ENCODE measurements at places on chromosomes 1 and 21.

GRCh38 chr1:156148216-156148615 is 5.2 kb upstream of the SEMA4A start:
- DNase-seq, result peak; percentile 80

DNA sequence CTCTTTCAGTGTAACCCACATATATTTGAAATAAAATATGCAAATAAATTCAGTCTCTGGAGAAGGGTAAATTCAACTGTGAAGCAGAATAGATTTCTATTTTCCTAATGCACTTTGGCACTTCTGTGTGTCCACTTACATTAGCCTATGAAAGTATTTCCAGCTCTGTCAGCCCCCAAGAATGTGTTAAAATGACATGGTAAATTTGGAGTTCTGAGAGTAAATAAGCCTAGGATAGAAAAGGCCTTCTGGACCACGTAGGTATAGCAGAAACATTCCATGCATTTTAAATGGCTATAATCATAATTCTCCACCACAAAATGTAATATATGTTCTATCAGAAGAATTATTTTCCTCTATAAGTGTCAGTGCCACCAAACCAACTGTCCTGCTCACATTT is 276.2 kb downstream of the NEGR1 start:
- no peak for DNase-seq

- DNase-seq, result no peak
Measured at GRCh38 chr1:50246869-50247268, 138.1 kb downstream of the ELAVL4 start.

GRCh38 chr1:229661022-229661877 is 35.2 kb downstream of the URB2 start:
- peak; percentile 72 for DNase-seq

- no peak for DNase-seq
Measured at GRCh38 chr1:222114536-222115156, 372.8 kb upstream of the DUSP10 start.

DNA sequence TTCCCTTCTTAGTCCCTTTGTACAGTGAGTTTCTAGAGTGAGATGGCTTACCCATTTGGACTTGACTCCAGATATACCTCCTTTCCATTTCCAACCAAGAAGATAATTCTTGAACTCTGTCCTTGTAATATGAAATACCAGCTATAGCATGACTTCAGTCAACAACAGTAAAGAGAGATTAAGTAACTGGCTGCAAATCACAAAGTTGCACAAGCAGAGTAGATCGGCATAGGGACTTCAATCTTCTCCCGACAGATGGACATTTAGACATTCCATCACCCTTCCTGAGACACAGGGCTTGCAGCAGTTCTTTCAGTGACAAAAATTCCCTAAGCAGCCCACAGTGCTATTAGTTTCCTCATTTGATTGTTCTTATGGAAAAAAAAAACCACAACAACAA is 44.6 kb downstream of the JAK1 start:
- no peak for DNase-seq

DNA sequence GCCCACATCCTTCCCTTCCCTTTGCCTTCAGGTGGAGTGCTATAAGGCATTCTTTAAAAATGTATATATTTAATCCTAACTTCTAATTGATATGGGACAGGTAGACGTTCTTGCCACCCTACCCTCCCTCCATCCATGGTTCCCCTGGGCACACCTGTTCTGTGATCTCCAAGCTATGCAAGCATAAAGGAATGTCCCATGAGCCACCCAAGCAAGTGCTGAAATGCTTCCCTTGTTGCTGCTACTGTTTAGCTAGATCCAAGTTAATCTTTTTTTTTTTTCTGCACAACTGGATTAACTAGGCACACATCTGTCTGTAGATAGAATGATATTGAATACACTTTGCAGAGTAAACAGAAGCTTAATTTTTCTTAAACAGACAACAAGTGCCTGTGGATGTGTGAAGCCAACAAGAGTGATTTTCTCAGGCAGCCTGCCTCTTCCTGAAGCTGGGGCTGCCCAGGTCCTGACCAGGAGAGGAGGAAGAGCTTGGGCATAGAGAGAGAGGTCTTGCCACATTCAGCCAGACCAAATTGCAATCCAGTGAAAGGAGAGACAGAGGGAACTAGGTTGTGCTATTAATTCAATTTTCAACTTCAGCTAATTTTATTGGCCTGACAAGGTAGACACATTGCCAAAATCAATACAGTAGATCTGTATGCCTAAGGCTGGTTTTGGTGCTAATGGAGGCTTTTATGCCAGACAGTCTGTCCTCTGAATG is 28.2 kb upstream of the ATP1B1 start:
- no peak for DNase-seq

- peak; percentile 46 for DNase-seq
Measured at GRCh38 chr1:156813750-156814570, 2.7 kb downstream of the SH2D2A start.

- DNase-seq, result no peak
Measured at GRCh38 chr21:38032082-38032801, 116.0 kb upstream of the KCNJ6 start.

DNA sequence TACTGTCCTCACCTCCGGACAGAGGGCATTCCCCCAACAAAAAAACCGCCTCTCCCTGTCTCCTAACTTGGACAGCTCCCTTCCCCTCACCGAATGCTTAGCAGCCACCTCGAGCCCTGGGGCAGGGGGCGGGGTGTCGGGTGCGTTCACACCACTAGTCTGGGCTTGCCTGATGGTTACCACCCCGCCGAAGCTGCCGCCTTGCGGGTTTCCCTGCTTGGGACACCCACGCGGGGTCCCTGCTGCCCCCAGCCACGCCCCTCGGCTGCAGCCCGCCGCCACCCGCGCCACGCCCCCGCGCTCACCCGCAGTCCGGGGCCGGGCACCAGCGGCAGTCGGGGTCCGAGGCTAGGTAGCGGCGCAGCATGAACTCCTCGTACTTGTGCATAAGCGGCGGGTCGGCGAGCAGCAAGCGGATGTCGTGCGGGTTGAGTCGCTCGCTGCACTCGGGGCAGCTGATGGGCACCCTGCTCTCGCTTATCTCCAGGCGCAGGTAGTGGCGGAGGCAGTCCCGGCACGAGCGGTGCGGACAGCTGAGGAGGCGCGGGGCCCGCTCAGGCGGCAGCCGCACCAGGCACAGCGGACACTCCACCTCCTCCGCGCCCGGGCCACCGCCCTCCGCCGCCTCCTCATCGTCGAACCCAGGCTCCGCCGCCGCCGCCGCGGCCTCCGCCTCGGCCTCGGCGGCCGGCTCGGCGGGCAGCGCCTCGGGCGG is 706 bp downstream of the RNF19B start:
- peak; percentile 64 for DNase-seq

- DNase-seq, result peak; percentile 86
Measured at GRCh38 chr21:33383056-33383888, 19.9 kb upstream of the IFNGR2 start.

GRCh38 chr1:38789498-38790169 is 69.9 kb downstream of the RRAGC start:
- no peak for DNase-seq

GRCh38 chr1:113934006-113934405 is 4.9 kb downstream of the HIPK1 start:
- no peak for DNase-seq

DNA sequence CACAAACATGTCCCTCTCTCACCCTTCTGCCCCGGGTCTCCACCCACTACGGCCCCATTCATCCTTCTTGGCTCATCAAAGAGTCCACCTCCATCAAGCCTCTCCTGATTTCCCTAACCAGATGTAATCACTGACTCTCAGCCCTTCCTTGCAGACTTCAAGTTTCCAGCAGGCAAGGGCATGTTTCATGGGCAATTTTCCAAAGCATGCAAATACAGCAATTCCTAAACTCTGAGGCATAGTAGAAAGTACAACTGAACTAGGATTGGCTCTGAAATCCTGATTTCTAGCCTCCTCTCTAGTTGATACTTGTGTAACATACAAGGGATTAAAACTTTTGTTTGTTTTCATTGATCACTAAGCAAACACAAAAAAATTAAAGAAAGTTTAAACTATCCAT is 109.1 kb upstream of the GADD45A start:
- no peak for DNase-seq

DNA sequence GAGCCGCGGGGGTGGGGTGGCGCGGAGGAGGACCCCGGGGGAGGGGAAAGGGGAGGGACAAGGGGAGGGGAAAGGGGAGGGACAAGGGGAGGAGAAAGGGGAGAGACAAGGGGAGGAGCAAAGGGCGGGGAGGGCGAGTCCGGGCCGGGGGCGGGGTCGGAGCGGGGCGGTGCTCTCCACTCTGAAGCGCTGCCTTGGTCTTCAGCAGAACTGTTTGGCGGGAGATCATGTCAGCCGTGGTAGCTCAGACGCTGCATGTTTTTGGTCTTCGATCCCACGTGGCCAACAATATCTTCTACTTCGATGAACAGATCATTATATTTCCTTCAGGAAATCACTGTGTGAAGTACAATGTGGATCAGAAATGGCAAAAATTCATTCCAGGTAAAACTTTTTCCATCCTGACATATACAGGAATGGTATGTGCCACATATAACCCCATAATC is 420 bp downstream of the CFAP57 start:
- no peak for DNase-seq

- no peak for DNase-seq
Measured at GRCh38 chr1:212430955-212431394, 1.7 kb upstream of the NENF start.

GRCh38 chr1:39094685-39095084 is 68.5 kb downstream of the NDUFS5 start:
- DNase-seq, result no peak

DNA sequence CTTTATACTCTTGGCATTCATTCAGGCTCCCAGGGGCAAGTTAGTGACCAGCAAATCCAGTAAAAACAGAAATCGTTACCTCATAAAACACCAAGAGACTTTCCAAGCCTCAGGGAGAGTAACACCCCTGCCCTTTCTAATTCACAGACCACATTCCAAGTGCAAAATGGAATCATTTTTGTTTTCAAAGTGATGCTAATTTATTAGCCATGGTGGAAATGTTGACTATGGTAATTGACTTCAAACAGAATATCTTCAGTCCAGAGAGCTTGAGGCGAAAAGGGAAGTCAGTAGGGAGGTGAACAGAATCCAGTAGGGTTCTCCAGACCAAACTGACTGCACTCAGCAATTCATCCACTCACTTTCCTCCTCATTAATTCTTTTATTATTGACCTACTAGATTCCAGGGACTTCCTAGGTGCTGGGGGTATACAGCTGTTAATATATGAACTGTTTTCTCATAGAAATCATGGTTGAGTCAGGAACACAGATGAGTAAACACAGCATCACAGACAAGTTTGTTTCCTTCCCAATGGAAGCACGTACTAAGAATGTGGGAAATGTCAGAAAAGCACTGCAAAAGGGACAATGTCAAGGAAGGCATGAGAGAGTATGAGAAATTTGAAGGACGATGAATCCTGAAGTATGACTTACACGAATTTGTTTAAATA is 388.5 kb upstream of the C1orf87 start:
- no peak for DNase-seq

- no peak for DNase-seq
Measured at GRCh38 chr1:10604966-10605365, 130.2 kb downstream of the PEX14 start.

GRCh38 chr1:51000160-51000559 is 30.1 kb downstream of the CDKN2C start:
- DNase-seq, result peak; percentile 30

- no peak for DNase-seq
Measured at GRCh38 chr1:181387702-181388101, 95.6 kb upstream of the CACNA1E start.

DNA sequence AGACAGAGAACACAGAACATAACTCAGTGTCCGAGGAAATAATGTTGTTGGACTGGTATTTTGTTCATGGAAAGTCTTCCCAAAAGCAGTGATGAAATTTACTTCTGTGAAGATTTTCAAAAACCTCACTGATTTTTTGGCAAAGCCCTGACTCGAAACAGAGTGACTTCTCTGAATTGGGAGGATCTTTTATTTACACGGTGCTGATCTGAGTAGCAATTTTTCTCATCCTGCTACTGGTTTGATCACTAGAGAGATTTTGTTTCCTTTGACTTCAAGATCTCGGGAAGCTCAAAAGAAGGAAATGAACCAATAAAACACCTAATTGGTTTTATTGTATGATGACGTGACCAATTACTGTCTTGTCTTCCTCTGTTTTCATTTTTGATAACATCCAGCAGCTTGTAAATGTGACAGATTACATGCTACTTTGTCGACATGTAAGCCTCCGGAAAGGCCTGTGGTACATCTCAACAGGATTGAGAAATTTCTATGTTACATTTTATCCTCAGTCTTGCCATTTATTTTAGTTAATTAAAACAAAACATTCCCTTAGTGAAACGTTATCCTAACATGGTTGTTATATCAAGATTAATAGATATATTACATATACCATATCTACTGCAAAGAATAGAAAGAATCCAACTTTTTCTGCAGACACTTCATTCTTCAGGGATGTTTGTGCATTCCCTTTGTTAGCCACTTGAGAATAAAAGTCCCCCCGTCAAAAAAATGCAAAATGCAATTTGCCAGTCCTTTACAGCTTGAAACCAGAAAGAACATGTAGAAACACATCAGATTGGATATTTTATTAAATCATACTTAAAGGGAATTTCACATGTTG is 42.8 kb upstream of the IFI44L start:
- no peak for DNase-seq

- peak; percentile 71 for DNase-seq
Measured at GRCh38 chr1:9075022-9075421, 5.6 kb upstream of the SLC2A5 start.
